IPS DF 19.7 (cell line): ENCODE measurements at places on chromosomes 13 and 19.
A peak's percentile ranks its signal among the peaks of the same experiment; 100 is the strongest.

DNA sequence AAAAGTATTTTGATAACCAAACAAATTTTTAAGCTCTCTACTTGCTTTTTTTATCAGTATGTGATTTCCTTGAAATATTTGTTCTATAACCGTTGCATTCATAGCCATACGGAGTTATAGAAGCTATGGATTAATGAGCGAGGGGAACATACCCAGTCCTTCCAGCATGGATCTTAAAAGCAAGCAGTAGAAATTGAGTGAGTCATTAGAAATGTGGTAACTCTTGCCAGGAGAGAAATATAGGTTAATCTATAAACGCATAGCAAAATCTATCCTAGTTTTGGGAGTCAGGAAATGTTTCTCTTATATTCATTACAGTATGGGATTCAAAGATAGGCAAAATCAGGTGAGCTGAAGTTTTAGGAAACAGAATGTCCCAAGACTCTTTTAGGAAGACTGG is 507.4 kb downstream of the DACH1 start:
- DNase-seq: no peak

- no peak for DNase-seq
Measured at GRCh38 chr13:35714588-35715377, 238.3 kb upstream of the MAB21L1 start.

- no peak for DNase-seq
Measured at GRCh38 chr19:15243236-15243957, 11.1 kb upstream of the EPHX3 start.

- DNase-seq: peak; percentile 75
Measured at GRCh38 chr19:2578901-2579677, 103.2 kb downstream of the GADD45B start.

- no peak for DNase-seq
Measured at GRCh38 chr19:50000038-50000840, 24.9 kb downstream of the VRK3 start.

- DNase-seq: no peak
Measured at GRCh38 chr19:40524133-40524549, 52.5 kb upstream of the SHKBP1 start.

DNA sequence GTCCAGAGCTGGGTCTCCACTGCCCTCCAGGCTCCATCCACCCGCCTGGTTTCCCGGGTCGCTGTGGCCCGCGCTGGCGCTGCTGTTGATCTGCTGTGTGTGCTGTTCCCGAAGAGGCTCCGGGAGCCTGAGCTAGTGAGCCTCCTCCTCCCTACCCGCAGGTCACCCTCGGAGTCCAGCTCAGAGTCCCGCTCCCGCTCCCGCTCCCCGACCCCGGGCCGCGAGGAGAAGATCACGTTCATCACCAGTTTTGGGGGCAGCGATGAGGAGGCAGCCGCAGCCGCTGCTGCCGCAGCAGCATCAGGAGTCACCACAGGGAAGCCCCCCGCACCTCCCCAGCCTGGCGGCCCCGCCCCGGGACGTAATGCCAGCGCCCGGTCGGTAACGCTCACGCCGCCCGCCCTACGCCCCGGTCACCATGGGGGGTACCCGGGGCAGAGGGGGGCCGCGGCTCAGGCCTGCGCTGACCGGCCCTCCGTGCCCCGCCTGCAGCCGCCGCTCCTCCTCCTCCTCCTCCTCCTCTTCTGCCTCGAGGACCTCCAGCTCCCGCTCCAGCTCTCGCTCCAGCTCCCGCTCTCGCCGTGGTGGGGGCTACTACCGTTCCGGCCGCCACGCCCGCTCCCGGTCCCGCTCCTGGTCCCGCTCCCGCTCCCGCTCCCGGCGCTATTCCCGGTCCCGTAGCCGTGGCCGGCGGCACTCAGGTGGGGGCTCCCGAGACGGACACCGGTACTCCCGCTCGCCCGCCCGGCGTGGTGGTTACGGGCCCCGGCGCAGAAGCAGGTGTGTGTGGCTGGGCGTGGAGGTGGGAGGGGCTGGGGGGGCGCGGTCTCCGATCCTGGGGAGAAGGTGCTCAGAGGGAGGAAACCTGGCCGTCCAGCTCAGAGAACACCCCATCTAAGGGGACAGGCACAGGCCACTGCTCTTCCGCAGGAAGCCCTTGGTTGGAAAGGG is 12.2 kb downstream of the ZNF296 start:
- DNase-seq: no peak

GRCh38 chr19:35458731-35459391 is 10.8 kb downstream of the FFAR2 start:
- no peak for DNase-seq

- DNase-seq: no peak
Measured at GRCh38 chr19:17021793-17022590, 4.6 kb downstream of the CPAMD8 start.

DNA sequence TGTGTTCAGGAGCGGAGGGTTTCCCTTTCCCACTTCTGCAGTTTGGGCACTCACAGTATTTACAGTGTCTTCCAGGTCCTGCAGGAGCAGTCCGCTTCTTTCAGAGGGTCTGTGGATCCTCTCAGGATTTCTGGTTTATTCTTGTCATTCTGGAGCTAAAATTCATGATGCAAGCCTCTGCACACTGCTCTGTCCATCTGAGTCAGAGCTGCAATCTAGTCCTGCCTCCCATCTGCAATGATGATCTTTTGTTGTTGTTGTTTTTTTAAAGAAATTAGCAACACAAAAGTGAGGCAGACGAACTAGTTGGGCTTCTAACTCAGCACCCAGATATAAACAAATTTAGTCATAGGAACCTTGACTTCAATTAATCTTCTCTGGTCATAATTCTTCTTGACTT is 86.5 kb downstream of the DLEU7 start:
- no peak for DNase-seq

GRCh38 chr19:5889288-5889971 is 14.2 kb downstream of the NDUFA11 start:
- no peak for DNase-seq

GRCh38 chr19:35013041-35013819 is 13.1 kb downstream of the GRAMD1A start:
- no peak for DNase-seq

GRCh38 chr19:46803555-46803954 is 15.2 kb upstream of the SLC1A5 start:
- DNase-seq: no peak

GRCh38 chr19:17441241-17442021 is 7.0 kb downstream of the TMEM221 start:
- DNase-seq: no peak

- DNase-seq: no peak
Measured at GRCh38 chr19:50663482-50663790, 14.2 kb downstream of the C19orf81 start.

DNA sequence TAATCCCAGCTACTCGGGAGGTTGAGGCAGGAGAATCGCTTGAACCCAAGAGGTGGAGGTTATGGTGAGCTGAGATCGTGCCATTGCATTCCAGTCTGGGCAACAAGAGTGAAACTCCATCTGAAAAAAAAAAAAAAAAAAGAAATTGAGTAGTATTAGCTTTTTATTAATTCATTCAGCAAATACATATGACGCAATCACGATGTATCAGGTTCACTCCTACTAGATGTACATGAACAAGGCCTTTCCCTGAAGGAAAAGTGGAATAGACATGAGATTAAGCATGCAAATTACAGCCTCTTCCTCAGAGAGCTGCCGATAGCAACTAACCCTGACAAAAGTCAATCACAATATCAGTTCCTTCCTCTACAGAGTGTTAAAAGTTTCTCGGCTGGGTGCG is 9.2 kb upstream of the TPT1 start:
- no peak for DNase-seq

DNA sequence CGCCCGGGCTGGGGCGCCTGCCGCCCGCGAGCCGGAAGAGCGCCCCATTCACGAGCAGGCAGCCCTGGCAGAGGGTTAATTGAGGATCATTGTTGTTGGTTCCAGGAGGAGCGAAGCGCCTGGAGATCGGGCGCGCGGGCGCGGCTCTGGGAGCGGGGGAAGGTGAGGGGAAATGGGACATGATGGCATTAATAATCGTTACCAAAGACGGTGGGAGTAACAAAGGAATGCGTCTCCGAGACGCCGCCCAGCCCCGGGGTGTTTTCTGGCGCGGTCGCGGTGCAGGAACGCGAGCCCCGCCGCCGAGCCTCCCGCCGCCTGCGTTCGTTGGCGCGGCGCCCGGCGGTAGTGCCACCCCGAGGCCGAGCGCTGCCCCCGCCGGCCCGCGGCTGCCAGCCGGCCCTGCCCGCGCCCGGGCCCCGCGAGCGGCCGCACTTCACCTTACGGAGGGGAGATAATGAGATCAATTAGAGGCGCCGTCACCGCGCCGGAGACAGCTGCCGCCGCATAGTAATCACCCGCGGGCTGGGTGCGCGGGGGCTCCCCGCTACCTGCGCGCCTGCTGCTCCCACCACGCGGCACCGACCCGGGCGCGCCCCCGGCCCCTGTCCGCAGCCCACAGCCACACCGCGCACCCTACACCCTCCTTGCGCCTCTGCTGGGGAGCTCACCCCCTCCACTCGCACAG is 2.8 kb downstream of the ZNF536 start:
- no peak for DNase-seq

DNA sequence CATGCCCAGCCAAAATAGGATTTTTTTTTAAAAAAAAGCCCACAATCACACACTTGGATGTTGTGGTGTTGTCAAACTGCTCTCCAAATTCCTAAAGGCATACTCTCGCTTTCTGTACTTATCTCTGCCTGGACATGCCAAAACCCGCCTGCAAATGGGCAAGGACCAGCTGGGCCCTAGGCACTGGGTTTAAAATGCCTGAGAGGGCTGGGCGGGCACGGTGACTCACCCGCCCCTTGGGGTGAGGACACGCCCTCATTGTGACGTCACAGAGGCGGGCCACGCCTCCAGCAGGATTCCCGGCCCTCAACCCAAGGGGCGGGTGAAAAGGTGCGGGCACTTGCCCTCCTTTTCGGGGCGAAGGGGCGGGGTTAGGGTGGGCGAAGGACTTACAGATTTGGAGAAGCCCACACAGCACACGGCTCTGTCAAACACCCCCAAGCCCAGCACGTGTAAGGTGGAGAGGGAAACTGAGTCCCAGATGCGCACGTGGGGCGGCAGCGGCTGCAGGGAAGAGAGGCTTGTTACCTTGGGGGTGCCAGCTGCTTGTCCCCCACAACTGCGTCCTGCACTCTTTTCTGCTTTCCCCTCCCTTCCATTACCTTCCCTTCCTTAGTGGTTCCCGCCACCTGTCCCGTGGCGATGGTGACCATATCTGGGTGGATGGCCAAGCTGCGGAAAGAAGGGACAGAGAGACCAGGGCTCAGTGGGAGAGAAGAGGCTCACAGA is 6.6 kb downstream of the EML2 start:
- DNase-seq: no peak

GRCh38 chr13:31037874-31038500 is 105.5 kb downstream of the TEX26 start:
- DNase-seq: no peak

DNA sequence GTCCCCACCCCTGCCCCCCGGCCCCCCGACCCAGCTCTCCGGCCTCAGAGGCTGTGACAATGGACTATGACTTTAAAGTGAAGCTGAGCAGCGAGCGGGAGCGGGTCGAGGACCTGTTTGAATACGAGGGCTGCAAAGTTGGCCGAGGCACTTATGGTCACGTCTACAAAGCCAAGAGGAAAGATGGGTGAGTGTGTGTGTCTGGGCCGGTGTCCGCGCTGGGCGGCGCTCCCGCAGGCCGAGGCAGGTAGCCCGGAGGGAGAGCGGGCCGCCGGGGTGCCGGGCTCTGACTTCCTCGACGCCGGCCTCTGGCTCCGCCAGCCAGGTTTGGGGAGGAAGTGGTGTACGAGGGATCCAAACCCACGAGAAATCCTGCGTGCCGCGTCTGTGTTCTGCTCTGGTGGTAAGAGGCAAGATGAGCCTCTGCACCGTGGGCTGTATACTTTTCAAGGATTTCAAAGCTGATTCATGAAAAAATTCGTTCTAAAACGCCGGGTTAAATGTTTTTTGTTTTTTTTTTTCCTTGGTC is 718 bp downstream of the CDK8 start:
- no peak for DNase-seq

DNA sequence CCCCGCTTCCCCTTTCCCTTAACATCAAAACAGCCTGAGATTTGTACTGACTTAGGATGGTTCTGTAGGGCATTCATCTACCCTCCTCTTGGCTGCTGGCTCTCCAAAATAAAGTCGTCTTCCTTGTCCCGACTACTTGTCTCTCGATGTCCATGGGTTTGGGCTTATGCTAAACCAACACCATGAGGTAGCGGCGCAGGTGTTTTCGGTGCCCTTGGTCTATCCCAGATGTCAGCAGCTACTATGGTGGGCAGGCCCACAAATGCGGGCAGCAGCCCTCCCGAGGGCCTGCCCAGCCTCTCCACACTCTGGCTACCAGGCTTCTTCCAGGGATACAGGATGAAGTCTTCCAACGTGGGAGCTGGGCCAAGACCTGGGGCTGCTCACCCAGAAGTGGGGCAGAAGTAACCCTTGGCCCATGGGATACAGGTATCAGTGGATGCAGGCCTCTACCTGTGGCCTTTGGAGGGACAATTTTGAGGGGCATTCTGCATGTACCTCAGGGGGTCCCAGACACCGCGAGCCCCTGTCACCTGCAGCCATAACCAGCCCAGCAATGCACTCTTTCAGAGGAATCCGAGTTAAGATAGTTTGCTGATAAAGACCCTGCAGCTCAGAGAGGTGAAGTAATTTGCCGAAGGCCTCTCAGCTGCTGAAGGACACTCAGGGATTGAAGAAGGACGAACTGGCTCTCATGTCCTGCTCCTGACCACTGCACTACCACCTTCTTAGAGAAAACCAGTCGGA is 47.8 kb upstream of the VSTM2B start:
- no peak for DNase-seq

DNA sequence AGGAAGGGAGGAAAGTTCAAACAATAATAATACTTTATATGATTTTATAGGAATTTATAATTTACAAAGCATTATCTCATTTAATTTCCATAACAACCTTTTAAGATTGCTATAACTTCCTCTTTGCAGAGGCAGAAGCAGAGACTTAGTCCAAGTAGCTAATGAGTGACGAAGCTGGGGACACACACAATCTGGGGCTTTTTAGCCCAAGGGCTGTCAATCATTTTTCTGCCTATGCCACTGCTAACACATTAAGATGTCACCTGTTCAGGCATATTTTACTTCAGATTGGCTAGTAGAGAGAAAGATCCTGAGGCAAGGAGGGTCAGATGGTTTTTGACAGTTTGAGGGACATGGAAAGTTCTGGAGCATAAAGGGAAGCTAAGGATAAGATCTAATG is 12.6 kb downstream of the SCEL start:
- DNase-seq: no peak

GRCh38 chr13:21297447-21297846 is 121.0 kb downstream of the MRPL57 start:
- DNase-seq: no peak

- DNase-seq: peak; percentile 59
Measured at GRCh38 chr19:29690842-29691241, 24.2 kb downstream of the C19orf12 start.

DNA sequence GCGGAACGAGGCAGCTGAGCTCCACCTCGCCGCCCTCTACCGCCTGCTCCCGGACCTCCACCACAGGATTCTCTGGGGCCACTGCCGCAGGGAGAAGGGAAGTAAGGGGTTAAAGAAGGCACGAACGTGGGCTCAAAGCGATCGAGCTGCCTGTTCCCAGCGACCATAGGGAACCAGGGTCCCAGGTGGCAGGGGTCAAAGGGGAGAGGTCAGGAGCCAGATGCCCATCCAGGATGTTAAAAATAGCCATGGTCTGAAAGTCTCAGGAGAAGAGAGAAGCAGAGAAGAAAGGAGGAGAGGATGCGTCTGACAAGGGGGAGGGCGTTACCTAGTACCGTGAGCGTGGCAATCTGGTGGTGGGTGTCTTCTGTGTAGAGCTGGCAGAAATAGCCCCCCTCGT is 7.4 kb upstream of the ZNF428 start:
- no peak for DNase-seq
